ENCODE measurements at places on chromosomes 12 and 14.

- DNase-seq, result no peak
Measured at GRCh38 chr12:110355073-110355472, 48.4 kb downstream of the ANAPC7 start.

DNA sequence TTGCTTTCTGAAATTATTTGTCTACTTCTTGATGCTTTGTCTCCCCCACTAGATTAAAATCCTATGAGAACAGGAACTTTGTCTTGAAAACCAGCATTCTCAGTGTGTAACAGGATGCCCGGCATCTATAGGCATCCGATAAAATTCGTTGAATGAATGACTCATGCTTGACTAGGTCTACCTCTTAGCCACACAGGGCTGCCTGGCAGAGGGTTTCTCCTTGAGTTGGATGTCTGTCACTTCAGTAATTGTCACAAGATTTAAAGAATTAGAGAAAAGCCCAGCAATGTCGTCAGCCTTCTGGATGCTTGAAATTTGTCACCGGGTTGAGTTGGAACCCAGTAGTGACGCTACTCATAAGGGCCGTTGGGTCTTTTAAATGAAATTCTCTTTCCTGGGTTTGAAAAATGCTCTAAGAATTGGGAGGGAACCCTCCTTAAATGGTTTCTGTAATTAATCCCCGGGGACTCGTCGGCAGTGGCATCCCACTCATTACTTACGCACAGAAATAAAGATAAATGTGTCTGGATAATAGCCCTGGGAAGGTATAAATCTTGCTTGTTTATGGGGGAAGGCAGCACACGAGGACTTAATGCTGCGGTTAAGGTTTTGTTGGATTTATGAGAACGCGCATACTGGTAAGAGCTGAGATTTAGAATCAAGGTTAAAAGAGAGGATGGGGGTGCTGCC is 194.1 kb downstream of the AACS start:
- no peak for DNase-seq

DNA sequence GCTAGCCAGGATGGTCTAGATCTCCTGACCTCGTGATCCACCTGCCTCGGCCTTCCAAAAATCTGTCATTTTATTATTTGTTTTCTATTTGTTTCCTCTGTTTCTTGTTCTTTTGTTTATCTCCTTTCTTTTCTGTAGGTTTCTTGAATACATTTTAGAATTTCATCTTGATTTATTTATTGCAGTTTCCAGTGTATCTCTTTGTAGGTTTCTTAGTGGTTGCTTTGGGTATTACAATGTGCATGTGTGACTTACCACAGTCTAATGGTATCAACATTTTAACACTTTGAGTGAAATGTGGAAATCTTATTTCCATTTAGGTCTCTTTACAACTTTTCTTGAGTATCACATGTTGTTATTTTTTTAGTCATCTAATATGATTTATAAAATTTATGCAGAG is 29.9 kb upstream of the MUCL1 start:
- no peak for DNase-seq

GRCh38 chr12:93979189-93979588 is 169.2 kb upstream of the PLXNC1 start:
- no peak for DNase-seq

DNA sequence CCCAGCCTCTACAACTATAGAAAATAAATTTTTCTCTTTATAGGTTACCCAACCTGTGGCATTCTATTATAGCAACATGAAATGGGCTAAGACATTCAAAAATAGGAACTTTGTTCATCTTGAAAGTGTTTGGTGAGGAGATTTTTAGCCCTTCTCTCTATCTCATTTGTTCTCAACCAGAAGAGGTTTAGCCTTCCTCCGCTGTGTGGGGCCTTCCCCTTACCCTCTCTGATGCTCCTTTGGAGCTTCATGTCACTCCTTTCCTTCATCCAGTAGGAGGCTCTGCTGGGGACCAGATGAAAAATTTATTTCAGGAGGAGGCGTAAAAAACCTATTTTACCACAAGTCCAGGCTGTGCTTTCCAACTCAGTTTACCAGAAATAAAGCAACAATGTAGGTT is 94.1 kb downstream of the RTN1 start:
- DNase-seq, result no peak
